Activated naive CD4-positive, alpha-beta T cell treated with anti-CD3 and anti-CD28 coated beads for 36 hours (primary cell): ENCODE measurements at places on chromosomes 16 and 17. TPM values are rescaled to one million over a fixed set of nuclear protein-coding genes. Genes with fewer than 3 reads are reported as not detected.
A peak's percentile ranks its signal among the peaks of the same experiment; 100 is the strongest.

DNA sequence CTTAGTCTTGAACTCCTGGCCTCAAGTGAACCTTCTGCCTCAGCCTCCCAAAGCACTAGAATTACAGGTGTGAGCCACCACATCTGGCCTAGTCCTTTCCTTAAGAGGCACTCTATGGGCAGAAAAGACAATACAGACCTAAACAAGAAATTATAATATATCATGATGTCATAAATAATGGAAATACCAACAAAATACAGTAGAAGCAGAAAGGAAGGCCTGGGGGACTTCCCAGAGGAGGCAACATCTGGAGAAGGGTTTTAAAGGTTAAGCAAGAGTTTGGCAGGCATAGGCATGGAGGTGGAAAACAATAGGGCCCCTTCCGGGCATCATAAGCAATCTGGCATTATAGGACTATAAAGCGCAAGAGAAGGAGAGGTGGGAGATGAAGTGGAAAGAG, 24.9 kb upstream of the GNA13 start:
- H3K27ac ChIP-seq, result no peak overlapping the region
- H3K4me3 ChIP-seq, result no peak overlapping the region
- DNase-seq, result no peak
- no peaks in the 10 kb centered on the region for H3K4me1 ChIP-seq

GRCh38 chr16:66322174-66322573, 44.3 kb upstream of the CDH5 start:
- no peak overlapping the region for H3K4me3 ChIP-seq
- no peak overlapping the region for H3K27ac ChIP-seq
- no peaks in the 10 kb centered on the region for H3K4me1 ChIP-seq
- peaks cover under 1% of the 10 kb centered on the region for H3K27me3 ChIP-seq
- DNase-seq, result no peak

DNA sequence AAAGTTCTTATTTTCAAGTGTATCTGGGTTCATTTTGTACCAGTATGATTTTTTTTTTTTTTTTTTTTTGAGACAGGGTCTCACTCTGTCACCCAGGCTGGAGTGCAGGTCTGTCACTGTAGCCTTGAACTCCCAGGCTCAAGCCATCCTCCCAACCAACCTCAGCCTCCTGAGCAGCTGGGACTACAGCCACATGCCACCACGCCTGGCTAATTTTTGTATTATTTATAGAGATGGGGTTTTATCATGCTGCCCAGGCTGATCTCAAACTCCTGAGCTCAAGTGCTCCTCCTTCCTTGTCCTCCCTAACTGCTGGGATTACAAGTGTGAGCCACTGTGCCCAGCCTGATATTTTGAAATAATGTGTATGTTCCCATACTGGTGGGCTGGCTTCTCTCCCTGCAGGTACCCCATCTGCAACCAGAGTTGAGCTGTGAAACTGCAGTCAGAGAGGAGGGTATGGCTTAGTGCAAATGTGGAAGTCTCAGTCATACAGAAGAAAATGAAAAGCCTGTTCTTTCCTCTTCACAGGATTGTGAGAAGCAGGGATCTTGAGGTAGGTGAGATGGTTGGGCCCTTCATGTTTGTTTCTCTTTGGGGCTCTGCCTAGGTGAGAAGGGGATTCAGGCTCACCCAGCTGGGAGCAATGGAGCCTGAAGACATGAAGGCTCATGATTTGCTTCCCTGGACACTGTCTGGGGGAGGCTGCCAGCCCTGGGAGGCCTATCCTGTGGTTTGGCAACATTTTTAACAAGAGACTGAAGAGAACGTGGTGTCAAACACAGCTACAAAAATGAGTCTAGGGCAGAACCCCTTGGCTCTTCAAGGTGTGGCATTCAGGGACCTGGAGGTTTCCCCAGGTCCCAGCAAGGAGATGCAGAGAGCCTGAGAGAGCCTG, 41.3 kb upstream of the SIAH1 start:
- H3K4me1 ChIP-seq, result no peaks in the 10 kb centered on the region
- H3K36me3 ChIP-seq, result no peaks in the 10 kb centered on the region
- H3K27ac ChIP-seq, result no peak overlapping the region
- no peak for DNase-seq
- peaks cover 1% of the 10 kb centered on the region for H3K27me3 ChIP-seq
- no peak overlapping the region for H3K4me3 ChIP-seq

GRCh38 chr17:20852990-20853370, 189.8 kb downstream of the USP22 start:
- H3K4me1 ChIP-seq, result peaks cover 15% of the 10 kb centered on the region
- no peak overlapping the region for H3K27ac ChIP-seq
- peaks cover 40% of the 10 kb centered on the region for H3K27me3 ChIP-seq
- H3K4me3 ChIP-seq, result no peak overlapping the region
- H3K36me3 ChIP-seq, result no peaks in the 10 kb centered on the region

- H3K36me3 ChIP-seq, result no peaks in the 10 kb centered on the region
- DNase-seq, result no peak
- H3K27me3 ChIP-seq, result no peaks in the 10 kb centered on the region
- H3K27ac ChIP-seq, result no peak overlapping the region
- no peak overlapping the region for H3K4me3 ChIP-seq
- H3K4me1 ChIP-seq, result peaks cover 2% of the 10 kb centered on the region
Observed at GRCh38 chr16:4097826-4098240, 18.4 kb downstream of the ADCY9 start.

- no peaks in the 10 kb centered on the region for H3K27me3 ChIP-seq
- H3K27ac ChIP-seq, result no peak overlapping the region
- H3K36me3 ChIP-seq, result no peaks in the 10 kb centered on the region
Observed at GRCh38 chr17:59504821-59505220, 60.6 kb upstream of the DHX40 start.

DNA sequence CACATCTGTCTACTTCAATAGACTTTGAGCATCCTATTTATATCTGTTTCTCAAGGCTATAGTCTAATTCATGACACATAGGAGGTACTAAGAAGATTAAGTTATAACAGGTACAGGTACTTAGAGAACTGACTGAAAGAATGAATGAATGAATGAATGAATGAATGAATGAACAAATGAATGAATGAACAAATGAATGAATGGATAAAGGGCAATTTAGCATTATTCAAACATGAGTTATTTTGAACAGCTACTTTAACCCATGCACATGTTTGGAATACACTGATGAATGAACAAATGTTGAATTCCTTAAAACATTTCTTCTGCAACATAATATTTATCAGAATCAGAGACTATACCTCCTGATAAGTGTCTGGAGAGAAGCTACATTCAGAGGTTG, 1165.6 kb upstream of the CDH8 start:
- no peak overlapping the region for H3K4me3 ChIP-seq
- no peaks in the 10 kb centered on the region for H3K27me3 ChIP-seq
- no peak for DNase-seq
- H3K36me3 ChIP-seq, result no peaks in the 10 kb centered on the region
- H3K27ac ChIP-seq, result no peak overlapping the region

GRCh38 chr17:30554839-30555751, 77.9 kb downstream of the GOSR1 start:
- peak; percentile 32 for DNase-seq
- H3K4me1 ChIP-seq, result peaks cover 8% of the 10 kb centered on the region
- no peak overlapping the region for H3K4me3 ChIP-seq
- no peak overlapping the region for H3K27ac ChIP-seq
- no peaks in the 10 kb centered on the region for H3K36me3 ChIP-seq

- H3K27me3 ChIP-seq, result no peaks in the 10 kb centered on the region
- H3K4me1 ChIP-seq, result peaks cover 12% of the 10 kb centered on the region
- H3K4me3 ChIP-seq, result no peak overlapping the region
- no peak overlapping the region for H3K27ac ChIP-seq
Observed at GRCh38 chr17:19421219-19421618, 10.2 kb downstream of the RNF112 start.

- no peak for DNase-seq
- H3K4me1 ChIP-seq, result peaks cover 3% of the 10 kb centered on the region
- no peak overlapping the region for H3K27ac ChIP-seq
- H3K4me3 ChIP-seq, result no peak overlapping the region
Observed at GRCh38 chr17:41278176-41278955, 2.9 kb downstream of the KRTAP9-7 start.

- no peaks in the 10 kb centered on the region for H3K27me3 ChIP-seq
- no peak for DNase-seq
- H3K36me3 ChIP-seq, result peaks cover 29% of the 10 kb centered on the region
- no peak overlapping the region for H3K4me3 ChIP-seq
- peaks cover 76% of the 10 kb centered on the region for H3K4me1 ChIP-seq
- H3K27ac ChIP-seq, result no peak overlapping the region
Observed at GRCh38 chr17:66665194-66665593, 169.7 kb upstream of the CACNG5 start.

GRCh38 chr17:12047681-12048376, 27.2 kb downstream of the MAP2K4 start:
- no peak overlapping the region for H3K4me3 ChIP-seq
- no peak overlapping the region for H3K27ac ChIP-seq
- DNase-seq, result no peak
- peaks cover 73% of the 10 kb centered on the region for H3K4me1 ChIP-seq
- no peaks in the 10 kb centered on the region for H3K27me3 ChIP-seq
- no peaks in the 10 kb centered on the region for H3K36me3 ChIP-seq

DNA sequence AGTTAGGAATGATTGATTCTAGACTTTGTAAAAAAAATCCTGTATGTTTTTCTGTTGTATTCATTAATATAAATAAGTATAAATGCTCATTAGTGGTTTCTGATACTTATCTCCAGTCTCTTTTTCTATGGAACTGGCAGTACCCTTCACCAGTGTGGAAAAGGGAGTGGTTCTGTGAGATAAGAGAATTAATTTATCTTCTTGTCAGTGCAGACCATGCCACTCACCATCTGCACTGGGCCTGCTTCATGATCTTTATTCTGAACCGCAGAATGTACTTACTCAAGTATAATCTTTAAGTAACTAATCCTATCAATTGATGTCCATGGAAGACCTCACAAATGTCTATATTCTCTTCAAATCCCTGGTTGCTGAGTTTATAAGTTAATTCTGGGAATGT, 836.1 kb upstream of the CDH8 start:
- H3K36me3 ChIP-seq, result no peaks in the 10 kb centered on the region
- no peak overlapping the region for H3K4me3 ChIP-seq
- DNase-seq, result no peak
- no peaks in the 10 kb centered on the region for H3K27me3 ChIP-seq
- H3K4me1 ChIP-seq, result no peaks in the 10 kb centered on the region

DNA sequence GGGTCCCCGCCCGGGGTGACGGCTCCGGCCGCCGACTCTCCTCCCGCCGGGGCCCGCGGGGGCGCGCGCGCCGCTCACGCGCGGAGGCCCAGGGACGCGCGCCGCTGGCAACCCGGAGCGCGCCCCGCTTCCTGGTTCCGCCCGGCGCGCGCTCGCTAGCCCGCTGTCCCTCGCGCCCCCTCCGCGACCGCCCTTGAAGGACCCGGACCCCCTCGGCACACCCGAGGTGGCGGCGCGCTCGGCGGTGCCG, at the start of gene STAT5B:
TSS of gene STAT5B (minus strand) at position 33 of the 250 bp plus-strand sequence. CDS start 44,264 bp downstream, outside the sequence.
- H3K27ac ChIP-seq, result peak within 1 kb of the TSS; percentile 97
- H3K4me3 ChIP-seq, result peak within 1 kb of the TSS; percentile 96
- no peaks in the 10 kb centered on the region for H3K27me3 ChIP-seq
- H3K4me1 ChIP-seq, result peaks cover 35% of the 10 kb centered on the region
- H3K36me3 ChIP-seq, result peaks cover 30% of the 10 kb centered on the region
- peak; percentile 62 for DNase-seq

DNA sequence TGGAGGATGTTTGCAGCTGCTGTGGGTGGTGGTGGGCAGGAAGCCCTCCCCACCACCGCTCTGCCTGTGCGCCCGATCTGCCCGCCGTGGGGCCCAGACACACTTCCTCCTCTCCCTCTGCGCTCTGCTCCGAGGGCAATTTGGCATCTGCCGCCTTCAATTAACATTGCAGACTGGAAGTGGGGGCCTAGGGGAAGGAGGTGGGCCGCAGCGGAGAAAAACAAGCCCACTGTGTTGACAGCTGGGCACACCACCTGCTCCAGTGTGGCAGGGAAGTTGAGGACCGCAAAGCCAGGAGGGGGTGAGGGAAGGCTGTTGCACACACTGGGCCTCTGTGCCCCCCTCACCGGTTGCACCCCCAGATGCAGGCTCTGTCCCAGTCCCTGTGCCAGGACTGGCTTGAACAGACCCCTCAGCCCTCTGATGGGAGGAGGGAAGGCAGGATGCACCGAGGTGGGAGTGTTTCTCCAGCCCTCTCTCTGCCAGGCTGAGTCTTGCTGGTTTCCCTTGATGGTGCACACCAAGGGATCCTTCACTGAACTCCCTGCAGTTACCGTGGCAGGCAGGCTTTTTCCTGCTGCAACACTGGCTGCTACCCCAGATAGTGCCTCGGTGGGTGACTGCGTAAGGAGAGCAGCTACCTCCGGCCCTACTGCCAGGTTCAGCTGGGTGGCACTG, 72.8 kb upstream of the MED9 start:
- peak; percentile 62 for DNase-seq
- peaks cover 59% of the 10 kb centered on the region for H3K4me1 ChIP-seq
- peak overlapping the region; percentile 44 for H3K4me3 ChIP-seq

- H3K36me3 ChIP-seq, result peaks cover 19% of the 10 kb centered on the region
- peak overlapping the region; percentile 28 for H3K27ac ChIP-seq
- peaks cover 66% of the 10 kb centered on the region for H3K4me1 ChIP-seq
- no peak for DNase-seq
Observed at GRCh38 chr17:38732376-38733281, 2.5 kb downstream of the CISD3 start.

DNA sequence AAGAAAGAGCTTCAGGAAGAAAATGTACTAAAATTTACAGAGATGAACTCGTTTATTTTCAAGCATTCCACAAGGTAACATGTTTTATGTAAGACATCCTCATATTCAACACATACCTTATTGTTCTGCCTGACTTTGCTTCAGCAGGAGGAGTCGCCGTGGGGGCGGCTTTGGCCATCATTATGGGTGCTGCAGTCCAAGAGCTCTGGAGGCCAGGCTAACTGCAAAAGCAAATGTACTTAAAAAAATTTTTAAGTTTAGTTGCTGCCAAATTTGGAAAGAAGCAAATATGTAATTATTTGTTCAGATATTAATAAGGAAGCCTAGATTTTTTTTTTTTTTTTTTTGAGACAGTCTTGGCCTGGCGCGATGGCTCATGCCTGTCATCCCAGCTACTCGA, 4.1 kb upstream of the SPG7 start:
- no peak for DNase-seq
- no peak overlapping the region for H3K4me3 ChIP-seq
- peak overlapping the region; percentile 50 for H3K27ac ChIP-seq
- H3K4me1 ChIP-seq, result peaks cover 24% of the 10 kb centered on the region
- H3K36me3 ChIP-seq, result no peaks in the 10 kb centered on the region
- H3K27me3 ChIP-seq, result no peaks in the 10 kb centered on the region

- peaks cover 35% of the 10 kb centered on the region for H3K4me1 ChIP-seq
- DNase-seq, result no peak
- H3K27me3 ChIP-seq, result no peaks in the 10 kb centered on the region
- no peak overlapping the region for H3K4me3 ChIP-seq
Observed at GRCh38 chr17:56785405-56785804, 48.3 kb downstream of the C17orf67 start.

- H3K27ac ChIP-seq, result no peak overlapping the region
- no peak overlapping the region for H3K4me3 ChIP-seq
- peaks cover 9% of the 10 kb centered on the region for H3K4me1 ChIP-seq
- H3K27me3 ChIP-seq, result peaks cover 12% of the 10 kb centered on the region
Observed at GRCh38 chr17:62790564-62790986, 17.5 kb downstream of the MARCHF10 start.

The SDR42E2 gene
- total RNA-seq, result 0.15 TPM

The COPZ2 gene
- 2.4 TPM for total RNA-seq

The MLX gene
- 22.1 TPM for total RNA-seq

The NOTUM gene
- total RNA-seq, result 0.35 TPM

The NPIPB2 gene
- 8.5 TPM for total RNA-seq

The CMTM4 gene
- total RNA-seq, result 4.7 TPM

The SKAP1 gene
- total RNA-seq, result 60.5 TPM

The HAS3 gene
- 0.20 TPM for total RNA-seq

The HS3ST4 gene
- not detected for total RNA-seq

The SLC16A11 gene
- 0.64 TPM for total RNA-seq

The PCYT2 gene
- 16.6 TPM for total RNA-seq

The PRSS33 gene
- 0.12 TPM for total RNA-seq

The CES3 gene
- total RNA-seq, result 0.17 TPM

The MYH2 gene
- total RNA-seq, result not detected
